ENCODE measurements at places on chromosomes 13 and 19.

DNA sequence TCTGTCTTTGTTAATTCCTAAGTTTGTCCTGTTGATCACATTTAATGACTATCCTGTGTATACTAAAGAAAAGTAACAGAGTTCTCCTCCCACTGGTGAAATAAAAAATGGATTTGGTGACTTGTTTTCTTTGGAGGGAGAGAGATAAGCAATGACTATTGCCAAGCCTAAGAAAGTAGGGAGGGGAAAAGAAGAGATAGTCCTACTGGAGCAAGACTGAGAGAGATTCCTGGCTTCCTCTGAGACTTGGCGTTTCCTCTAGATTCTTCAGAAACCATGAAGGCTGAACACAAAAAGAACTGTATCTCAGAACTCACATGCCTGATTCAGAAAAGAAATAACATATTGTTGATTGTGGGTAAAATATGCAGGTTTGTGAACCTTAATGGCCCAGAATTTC is 406.5 kb downstream of the FOXO1 start:
- DNase-seq, result peak; percentile 46

DNA sequence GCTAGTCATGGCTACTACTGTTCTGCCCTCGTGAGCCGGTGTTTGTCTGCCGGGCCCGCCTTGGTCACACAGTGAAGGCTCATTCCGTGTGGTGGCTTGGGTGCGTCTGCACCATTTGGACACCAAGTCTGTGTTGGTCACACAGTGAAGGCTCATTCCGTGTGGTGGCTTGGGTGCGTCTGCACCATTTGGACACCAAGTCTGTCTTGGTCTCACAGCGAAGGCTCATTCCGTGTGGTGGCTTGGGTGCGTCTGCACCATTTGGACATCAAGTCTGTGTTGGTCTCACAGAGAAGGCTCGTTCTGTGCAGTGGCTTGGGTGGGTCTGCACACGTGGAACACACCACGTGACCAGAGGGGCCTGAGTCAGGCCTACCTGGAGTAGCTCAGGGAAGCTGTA is 29.0 kb upstream of the DCUN1D2 start:
- no peak for DNase-seq

- DNase-seq, result no peak
Observed at GRCh38 chr13:66534561-66534960, 695.6 kb downstream of the PCDH9 start.

- DNase-seq, result peak; percentile 57
Observed at GRCh38 chr13:38223089-38223488, 126.6 kb upstream of the UFM1 start.

GRCh38 chr13:54424344-54424743 is 1395.7 kb downstream of the OLFM4 start:
- DNase-seq, result no peak

DNA sequence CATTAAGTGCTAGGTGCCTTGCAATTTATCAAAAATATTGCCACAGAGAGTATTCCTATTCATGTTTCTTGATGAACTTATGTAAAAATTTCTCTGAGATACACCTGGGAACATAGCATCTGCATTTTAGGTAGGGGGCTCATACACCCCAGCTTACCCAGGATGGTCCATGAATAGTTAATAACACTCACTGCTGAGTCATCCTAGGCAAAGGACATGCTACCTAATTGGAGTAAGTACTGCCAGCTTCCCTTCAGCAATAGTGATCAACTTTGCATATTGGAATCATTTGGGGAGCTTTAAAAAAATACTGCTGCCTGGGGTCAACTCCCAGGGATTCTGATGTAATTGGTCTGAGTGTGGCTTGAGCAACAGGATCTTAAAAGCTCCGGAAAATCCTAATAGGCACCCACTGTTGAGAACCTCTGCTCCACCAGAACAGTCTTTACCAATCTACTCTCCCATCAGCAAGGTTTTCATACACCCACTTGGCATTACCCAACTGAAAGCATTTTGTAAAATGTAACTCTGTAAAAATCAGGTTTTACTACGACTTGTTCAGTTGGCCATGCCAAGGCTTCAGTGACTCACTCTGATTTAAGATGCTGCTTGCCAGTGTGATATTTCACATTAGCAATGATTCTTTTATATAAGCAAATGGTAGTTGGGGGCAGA is 67.2 kb upstream of the FNDC3A start:
- DNase-seq, result no peak

- DNase-seq, result no peak
Observed at GRCh38 chr13:76680112-76680511, 206.1 kb downstream of the KCTD12 start.

GRCh38 chr19:51766461-51766860 is 5.5 kb downstream of the FPR2 start:
- DNase-seq, result no peak

DNA sequence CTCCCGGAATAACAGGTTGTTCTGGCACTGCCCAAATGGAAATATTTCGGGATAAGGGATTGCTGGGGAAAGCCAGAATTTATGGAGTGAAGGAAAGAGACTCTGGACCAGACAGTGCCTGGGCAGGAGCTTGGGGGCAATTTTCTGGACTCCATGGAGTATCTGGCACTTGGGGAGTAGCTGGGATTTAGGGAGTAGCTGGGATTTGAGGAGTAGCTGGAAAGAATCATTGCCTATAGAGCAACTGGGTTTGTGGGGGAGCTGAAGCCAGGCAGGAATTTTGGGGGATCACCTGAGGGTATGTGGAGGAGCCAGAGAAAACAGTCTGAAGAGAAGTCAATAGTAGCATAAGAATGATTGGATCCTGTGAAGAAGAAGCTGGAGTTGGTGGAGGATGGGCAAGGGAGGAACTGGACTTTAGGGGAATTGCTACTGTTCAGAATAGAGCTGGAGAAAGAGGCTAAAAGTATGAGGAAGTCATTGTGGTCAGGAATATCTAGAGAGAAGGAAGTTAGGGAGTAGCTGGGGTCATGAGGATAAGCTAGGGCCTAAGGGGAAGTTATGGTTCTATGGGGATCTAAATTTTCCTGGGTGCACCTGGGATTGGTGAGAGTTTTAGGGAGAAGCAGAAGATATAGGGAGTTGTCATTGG is 14.8 kb downstream of the FSD1 start:
- DNase-seq, result no peak

- DNase-seq, result no peak
Observed at GRCh38 chr13:99983499-99984401, 2.2 kb downstream of the ZIC2 start.

DNA sequence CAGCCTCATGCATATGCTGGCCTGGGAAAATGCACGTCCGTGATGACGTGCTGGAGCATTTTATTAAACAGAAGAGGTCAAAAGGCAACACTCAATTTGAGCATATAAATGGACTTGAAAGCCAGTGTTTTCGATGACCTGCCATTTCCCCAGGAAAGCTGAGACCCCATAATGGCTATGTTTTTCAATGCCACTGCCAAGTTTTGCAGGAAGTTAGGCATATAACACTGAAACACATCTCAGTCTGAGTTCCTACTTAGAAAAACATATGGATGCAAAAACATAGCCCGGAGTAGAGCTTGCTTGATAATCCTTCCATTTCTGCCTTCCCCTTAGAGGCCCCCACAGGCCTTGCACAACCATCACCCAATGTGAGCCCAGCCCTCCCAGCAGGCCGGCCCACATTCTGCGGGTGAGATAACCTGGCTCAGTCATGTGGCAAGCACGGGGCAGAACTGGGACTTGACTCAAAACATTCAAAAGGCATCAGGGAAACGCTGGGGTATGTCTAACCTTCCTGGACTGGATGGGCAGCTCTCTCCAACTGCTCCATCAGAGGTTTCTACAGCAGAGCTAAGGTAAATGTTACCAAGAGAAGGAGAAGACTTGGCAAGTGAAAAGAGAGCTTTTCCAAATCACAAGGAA is 24.9 kb downstream of the EPS15L1 start:
- peak; percentile 86 for DNase-seq

DNA sequence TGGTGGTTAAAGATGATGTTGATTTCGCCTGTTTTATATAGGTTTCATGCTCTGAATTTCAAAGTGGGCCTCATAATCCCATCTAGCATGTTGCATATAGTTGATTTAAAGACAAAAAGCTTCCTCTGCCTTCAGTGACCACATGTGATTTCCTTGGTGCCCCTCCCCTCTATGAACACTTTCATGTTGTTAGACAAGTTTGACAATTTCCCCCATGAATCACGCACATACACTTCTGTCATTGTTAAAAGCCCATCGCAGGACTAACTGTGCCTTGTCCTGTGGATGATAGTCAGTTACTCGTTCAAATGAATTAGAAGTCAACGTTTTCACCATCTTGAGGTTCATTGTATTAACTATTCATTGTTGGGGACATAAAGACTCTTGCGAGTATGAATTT is 6.7 kb downstream of the TNFSF11 start:
- no peak for DNase-seq

GRCh38 chr13:111006506-111007031 is 91.7 kb upstream of the ANKRD10 start:
- DNase-seq, result peak; percentile 98

DNA sequence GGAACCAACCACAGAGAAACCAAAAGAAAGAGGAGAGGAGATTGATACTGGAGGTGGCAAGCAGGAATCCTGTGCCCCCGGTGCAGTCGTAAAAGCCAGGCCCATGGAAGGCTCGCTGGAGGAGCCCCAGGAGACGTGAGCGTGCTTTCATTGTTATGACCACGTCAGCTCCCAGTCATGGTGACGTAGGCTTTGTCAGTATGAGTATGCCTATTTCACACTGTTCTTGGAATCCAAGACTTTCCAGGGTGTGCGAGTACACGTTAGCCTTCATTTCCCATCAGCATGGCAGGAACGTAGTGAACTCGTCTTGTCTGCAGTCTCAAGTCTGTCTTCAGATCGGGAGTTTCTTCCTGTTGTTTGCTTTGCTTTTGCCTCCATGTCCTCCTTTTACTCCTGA is 15.4 kb upstream of the CHAMP1 start:
- no peak for DNase-seq

GRCh38 chr19:5580161-5580571 is 12.4 kb upstream of the TINCR start:
- DNase-seq, result no peak

GRCh38 chr19:54608792-54609191 is 15.4 kb downstream of the LILRA1 start:
- DNase-seq, result no peak

- peak; percentile 77 for DNase-seq
Observed at GRCh38 chr19:35868172-35868822, at the start of gene APLP1. APLP1 (plus strand) TSS chr19:35868574; CDS start chr19:35868637, 63 bp downstream.

GRCh38 chr19:46309056-46309455 is 12.2 kb downstream of the HIF3A start:
- DNase-seq, result no peak

DNA sequence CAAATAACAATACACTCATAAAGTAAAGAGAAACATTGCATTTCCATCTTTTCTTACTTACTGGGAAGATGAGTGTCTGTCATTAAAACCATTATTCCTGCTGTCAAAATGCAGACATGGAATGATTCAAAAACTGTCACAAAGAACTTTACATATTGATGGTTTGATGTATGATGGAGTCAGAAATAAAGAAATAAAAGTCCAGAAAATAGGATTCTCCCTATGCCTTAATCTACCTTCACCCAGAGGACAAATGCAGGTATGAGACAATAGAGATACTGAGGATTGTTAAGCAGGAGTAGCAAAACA is 656.1 kb downstream of the TBC1D4 start:
- no peak for DNase-seq

DNA sequence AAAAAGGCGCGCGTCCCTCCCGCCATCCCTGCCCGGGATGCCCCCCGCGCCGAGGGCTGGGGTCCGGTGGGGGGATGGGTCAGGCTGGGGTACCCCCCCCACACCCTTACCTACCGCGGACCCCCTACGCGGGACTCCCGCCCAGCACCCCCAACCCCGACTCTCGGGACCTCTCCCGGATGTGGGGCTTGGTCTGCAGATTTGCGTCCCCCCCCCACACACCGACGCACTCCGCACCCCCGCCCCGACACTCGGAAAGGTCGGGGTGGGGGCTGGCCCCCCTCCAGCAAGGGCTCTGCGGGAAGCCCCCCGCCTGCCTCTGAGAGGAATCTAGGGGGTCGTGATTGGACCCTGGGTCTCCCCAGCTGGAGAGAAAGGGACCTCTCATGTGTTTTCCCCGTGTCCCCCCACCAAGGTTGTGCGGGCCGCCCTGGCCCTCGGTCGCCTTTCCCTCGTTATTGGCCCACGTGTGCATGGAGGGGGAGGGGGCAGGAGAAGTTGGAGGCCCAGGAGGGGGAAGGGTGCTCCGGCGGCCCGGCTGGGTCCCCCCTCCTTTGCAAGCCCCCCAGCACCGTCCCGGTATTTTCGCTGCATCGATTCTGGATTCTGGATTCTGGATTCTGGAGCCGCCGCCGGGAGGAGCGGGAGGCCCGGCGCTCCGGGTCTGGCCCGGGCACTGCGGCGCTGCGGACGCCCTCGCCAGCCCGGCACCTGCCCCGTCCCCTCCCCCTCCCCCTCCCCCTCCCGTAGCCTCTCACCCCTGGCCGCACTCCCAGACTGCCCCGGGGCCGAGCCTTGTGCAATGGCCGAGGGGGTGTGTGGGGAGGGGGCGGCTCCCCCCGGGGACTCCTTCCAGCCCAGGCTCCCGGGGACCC is 607 bp downstream of the NFIC start:
- DNase-seq, result peak; percentile 86

DNA sequence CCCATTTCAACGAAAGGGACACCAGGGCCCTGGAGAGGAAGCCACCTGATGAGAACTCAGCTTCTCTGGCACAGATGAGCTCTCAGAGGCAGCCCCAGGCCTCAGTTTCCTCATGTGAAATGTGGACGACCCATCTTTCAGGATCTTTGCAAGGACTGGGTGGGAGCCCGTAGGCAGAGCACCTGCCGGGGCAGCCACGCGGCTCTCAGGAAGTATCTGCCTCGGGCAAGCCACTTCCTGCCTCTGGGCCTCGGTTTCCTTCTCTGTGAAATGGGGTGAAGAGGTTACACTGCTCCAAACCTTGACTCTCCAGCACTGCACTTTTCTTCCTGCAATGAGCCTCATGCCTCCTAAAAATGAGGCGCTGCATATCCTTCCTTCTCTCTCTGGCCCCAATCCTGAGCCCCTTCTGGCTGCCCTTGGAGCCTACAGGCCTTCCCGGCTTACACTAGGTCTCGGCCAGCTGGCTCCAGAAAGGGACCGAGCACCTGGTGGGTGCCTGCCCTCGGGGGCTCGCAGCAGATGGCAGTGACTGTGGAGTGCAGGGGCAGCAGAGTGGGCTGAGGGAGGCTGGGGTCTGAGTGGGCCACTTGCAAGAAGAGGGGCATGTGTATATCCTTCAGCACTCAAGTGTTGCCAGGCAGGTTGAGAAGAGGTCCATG is 3.5 kb downstream of the SSBP4 start:
- DNase-seq, result peak; percentile 18

- DNase-seq, result no peak
Observed at GRCh38 chr13:91359631-91360030, 12.1 kb downstream of the MIR17HG start.
